ENCODE measurements at places on chromosomes 5 and 9.

- DNase-seq: no peak
Observed at GRCh38 chr9:114112778-114113584, 13.9 kb upstream of the KIF12 start.

GRCh38 chr5:94508461-94509148 is 109.8 kb downstream of the KIAA0825 start:
- DNase-seq: no peak

GRCh38 chr5:15550502-15551112 is 50.6 kb downstream of the FBXL7 start:
- no peak for DNase-seq

GRCh38 chr9:133331641-133332380 is 4.2 kb downstream of the SURF6 start:
- no peak for DNase-seq

DNA sequence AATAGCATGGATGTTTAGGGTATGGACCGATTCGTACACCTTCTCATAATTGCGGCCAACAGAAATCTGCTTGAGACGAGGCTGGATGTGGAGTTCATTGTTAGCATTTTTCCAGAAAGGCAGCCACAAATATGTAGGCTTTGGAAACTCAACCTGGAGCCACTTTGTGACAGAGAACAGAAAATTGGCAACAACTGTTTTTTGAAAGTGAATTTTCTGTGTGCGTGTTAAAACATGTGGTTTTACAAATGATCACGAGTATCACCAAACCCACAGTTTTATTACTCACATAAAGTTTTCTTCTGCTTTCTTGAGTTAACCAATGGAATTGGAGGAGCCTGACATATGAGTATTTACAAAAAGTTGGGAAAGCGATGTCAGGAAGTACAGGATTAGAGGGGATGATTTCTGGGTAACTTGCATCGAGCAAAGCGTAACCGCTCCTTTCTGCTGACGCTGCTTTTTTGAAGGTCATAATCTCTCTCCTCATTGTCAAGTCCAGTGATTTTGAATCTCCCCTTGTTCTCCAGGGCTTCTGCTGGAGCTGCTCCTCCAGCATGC is 138.5 kb upstream of the TAF11L2 start:
- DNase-seq: no peak

DNA sequence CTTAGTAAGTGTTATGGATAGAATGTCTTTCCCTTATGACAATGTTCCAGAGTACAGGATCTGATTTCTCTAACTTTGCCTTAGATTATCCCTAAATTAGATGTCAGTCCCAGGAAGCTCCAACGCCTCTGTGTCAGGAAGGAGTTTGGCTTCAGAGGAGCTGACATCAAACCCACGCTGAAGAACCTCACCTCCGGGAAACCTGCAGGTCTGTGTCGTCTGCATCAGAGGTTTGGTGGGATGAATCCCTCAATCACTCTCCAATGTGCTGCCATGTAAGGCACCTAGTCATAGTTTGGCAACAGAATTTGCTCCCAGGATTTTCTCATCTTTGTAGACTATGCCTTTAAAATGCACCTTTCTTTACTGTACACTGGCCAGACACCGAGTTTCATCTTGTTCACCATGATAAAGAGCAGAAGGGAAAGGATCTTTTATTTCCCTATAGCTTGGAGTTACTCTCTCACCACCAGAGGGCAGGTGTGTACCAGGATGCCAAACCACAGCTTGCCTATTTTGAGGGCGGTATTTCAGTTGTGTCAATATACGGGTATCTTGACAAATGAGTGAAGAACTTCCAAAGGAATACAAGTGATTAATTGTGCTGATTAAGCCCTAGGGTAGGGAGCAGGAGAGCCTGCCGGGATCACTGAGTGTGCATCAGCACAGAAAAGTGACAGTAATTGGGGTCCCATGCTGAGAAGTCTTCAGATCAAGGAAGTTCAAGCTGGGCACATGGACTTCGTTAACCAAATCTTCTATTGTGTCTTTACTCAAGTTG is 23.4 kb downstream of the MINAR2 start:
- peak; percentile 26 for DNase-seq

DNA sequence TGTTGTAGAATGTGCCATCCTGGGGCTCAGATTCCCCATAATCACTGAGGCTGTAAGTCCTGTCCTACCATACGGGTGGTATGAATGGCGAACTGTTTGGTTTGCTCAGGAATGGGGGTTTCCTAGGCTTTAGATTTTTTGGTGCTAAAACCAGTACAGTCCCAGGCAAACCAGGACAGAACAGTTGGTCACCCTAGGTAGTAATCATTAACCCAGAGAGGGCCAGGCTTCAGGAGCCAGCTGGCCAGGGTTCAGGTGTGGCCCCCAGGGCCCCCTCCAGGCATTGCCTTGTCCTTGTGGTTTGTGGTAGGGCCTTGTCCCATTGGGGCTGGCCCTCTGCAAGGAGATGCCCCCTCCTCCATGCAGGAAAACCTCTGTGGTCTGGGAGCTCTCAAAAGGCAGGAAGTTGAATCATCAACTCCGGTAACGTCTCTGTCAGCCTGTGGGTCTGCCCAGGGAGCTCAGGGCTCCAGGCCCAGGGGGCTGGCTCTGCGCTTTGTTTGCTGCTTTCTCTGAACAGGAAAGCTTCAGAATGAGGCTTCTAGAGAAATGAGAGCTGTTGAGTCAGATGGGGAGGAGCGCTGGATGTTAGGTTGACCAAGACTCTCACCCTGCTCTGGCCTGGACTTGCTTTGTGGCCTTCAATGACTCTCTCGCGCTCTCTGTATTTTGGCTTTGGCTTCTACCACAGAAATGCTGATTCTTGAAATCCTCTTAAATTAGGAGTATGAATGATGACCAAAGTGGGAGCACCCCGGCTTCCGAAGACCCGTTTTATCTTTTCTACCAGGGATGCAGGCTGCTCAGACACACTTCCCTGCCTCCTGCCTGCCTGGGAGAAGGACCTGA is 22.2 kb upstream of the JADE2 start:
- DNase-seq: peak; percentile 39

- no peak for DNase-seq
Observed at GRCh38 chr5:37811866-37812265, 28.0 kb downstream of the GDNF start.

GRCh38 chr9:120264528-120264927 is 315.4 kb downstream of the CDK5RAP2 start:
- no peak for DNase-seq

- DNase-seq: no peak
Observed at GRCh38 chr9:79145442-79145841, 426.3 kb upstream of the TLE4 start.

DNA sequence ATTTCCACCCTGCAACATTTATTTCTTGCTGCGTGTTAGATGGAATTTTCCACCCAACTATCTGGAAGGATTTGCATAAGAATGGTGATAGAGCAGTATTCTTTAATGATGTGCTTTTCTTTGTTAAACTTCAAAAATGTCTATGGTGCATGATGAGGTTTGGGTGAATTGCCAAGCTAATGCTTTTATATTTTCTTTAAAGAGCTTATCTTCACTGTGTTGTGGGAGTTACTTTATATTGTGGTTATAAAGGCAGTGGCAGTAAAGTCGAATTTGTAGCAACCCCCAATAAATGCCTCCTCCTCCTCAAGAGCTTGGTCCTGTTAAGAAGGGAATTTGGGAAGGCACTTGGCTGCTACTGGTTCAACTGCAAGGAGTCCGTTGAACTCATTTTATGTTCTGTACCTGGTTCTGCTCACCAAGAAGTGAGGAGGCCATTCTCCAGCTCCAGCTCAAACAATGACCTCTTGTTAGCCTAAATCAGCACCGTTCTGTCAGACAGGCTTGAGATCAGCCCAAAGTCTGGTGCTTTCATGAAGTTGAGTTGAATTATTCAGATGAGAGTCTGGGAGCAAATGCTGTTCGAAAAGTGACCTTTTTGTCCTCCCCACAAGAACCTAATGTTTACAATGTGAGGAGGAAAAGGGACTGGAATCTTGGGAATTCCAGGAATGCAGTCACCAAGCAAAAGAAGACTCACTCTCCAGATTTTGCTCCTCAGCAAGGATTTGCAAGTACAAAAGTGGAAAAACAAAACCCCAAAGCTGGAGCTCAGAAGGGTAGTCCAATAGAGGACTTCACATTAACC is 217.0 kb downstream of the TMEM38B start:
- DNase-seq: no peak

GRCh38 chr9:26637101-26637500 is 255.5 kb downstream of the CAAP1 start:
- DNase-seq: no peak

DNA sequence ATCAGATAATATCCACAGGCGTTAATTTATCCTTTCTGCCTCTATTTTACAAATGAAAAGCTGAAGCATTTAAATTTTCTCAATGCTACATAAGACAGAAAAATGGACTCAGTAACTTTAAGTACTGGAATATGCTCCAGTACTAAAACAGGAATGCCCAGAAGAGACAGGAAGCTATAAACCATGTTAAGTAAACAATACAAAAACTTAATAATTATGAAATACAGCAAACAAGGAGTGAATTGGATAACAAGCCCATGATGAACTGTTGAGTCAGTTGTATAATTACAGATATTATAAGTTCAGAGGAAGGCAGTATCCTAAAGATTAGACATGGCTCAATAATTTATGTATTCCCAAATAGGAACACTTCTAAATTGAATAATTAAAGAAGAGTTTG is 148.5 kb downstream of the CHSY3 start:
- DNase-seq: no peak

All from activated CD4-positive, alpha-beta T cell treated with anti-CD3 and anti-CD28 coated beads, Interleukin-2, amount 50 U/mL, for 1 hour (primary cell).